IMR-90 (cell line): ENCODE measurements at places on chromosomes 7 and 10. TPM values are rescaled to one million over a fixed set of nuclear protein-coding genes. Genes with fewer than 3 reads are reported as not detected.

Gene GLI3
- 3.9 TPM in 2 replicates for polyA plus RNA-seq

Gene MMRN2
- polyA plus RNA-seq, result 1.0 and 1.6 TPM in 2 replicates

Gene CALCR
- polyA plus RNA-seq, result not detected in 2 replicates

Gene PCLO
- polyA plus RNA-seq, result under 0.01 and 0.05 TPM in 2 replicates

Gene AKR1C3
- polyA plus RNA-seq, result 0.22 and 0.51 TPM in 2 replicates

Gene SPDYE2B
- not detected in 2 replicates for polyA plus RNA-seq

Gene CNTNAP2
- not detected in 2 replicates for polyA plus RNA-seq

Gene ZCWPW1
- polyA plus RNA-seq, result 0.76 and 1.3 TPM in 2 replicates

Gene FAM241B
- 1.2 and 1.4 TPM in 2 replicates for polyA plus RNA-seq

Gene GNG11
- 10.1 and 10.5 TPM in 2 replicates for polyA plus RNA-seq

Gene KAT6B
- 8.1 and 8.8 TPM in 2 replicates for polyA plus RNA-seq

Gene PNLIPRP2
- polyA plus RNA-seq, result not detected in 2 replicates

Gene PVRIG
- not detected in 2 replicates for polyA plus RNA-seq

Gene FZD8
- 3.9 and 4.8 TPM in 2 replicates for polyA plus RNA-seq

Gene URGCP
- polyA plus RNA-seq, result 19.9 and 22.0 TPM in 2 replicates

Gene SPDYE2
- polyA plus RNA-seq, result not detected in 2 replicates

DNA sequence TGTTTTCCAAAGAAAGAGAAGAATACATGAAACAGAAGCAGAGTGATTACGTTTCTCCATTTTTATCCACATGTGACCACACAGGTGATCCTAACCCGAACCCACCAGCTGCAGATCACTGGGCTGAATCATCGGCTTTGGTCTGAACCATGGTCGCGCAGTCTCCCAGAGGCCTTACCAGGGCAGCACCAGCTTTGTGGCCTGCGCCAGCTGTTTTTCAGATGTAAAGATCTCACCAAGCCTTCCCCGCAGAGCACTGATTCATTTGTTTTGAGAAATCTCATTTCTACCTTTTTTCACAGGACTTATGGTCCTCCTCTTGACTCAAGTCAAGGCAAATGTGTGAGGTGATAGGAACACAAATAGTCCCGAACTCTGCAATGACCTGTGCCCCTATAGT lies 207.0 kb upstream of the PPP2R2D start:
- no peak for DNase-seq

GRCh38 chr7:141228482-141228881 lies 154.6 kb downstream of the TMEM178B start:
- no peak for DNase-seq

GRCh38 chr7:82258181-82258580 lies 185.4 kb downstream of the CACNA2D1 start:
- peak; percentile 10 for DNase-seq

- no peak for DNase-seq
Observed at GRCh38 chr7:91771394-91771793, 109.1 kb downstream of the MTERF1 start.

GRCh38 chr10:91032611-91033206 lies 111.8 kb upstream of the ANKRD1 start:
- DNase-seq, result peak; percentile 22

DNA sequence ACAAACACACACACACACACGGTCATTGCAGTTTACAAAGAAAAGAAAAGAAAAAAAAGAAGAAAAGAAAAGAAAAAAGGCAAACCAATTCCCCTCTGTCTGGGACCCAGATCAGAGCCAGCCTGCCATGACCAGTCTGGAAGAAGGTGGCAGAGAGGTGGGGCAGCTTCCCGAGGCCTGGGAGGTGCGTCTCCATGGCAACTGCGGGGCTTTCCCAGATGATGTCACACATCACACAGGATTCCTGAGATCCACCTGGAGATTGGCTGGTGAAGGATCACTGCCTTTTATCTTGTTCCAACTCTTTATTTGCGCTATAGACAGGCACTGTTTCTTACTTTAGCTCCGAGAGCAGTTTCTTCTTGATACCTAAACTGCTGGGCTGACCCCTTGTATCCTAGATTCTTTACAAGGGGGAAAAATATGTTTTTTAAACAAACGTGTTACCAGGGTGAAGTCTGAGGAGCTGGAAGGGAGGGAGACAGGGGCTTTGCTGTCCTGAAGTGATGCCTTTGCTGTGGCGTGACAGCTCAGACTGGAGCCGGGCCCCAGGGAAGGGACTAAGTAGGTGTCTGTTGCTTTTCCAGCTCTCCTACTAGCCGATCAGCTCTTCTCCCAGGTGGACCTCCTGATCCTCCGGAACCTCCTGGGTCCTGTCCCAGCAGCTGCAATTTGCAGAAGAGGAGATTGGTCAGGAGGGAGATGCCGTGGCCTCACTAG lies 298.5 kb downstream of the KLF6 start:
- DNase-seq, result peak; percentile 57

- DNase-seq, result no peak
Observed at GRCh38 chr7:351681-352480, 61.9 kb downstream of the FOXL3 start.

GRCh38 chr10:33117230-33117629 lies 159.2 kb upstream of the ITGB1 start:
- no peak for DNase-seq

GRCh38 chr7:12458520-12459131 lies 55.0 kb upstream of the VWDE start:
- peak; percentile 25 for DNase-seq

DNA sequence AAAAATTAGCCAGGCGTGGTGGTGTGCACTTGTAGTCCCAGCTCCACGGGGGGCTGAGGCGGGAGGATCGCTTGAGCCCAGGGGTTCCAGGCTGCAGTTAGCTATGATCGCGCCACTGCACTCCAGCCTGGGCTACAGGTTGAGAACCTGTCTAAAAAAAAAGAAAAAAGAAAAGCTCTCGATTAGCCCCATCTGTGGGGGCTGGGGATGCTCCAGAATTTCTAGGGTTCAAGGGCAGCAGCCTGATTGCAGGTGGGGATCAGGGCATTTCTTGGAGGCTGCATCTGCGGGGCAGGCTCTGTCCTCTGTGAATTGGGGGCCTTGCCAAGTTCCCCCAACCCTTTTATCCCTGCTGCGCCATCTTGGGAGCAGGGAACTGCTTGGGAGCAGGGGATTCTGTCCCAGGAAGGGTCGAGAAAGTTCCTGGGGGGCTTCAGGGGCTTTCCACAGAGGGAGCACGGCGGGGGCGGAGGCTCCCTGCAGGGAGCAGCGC lies 651 bp upstream of the ARPC1A start:
- DNase-seq, result no peak

GRCh38 chr10:131980321-131980720 lies 1.4 kb downstream of the BNIP3 start:
- no peak for DNase-seq

DNA sequence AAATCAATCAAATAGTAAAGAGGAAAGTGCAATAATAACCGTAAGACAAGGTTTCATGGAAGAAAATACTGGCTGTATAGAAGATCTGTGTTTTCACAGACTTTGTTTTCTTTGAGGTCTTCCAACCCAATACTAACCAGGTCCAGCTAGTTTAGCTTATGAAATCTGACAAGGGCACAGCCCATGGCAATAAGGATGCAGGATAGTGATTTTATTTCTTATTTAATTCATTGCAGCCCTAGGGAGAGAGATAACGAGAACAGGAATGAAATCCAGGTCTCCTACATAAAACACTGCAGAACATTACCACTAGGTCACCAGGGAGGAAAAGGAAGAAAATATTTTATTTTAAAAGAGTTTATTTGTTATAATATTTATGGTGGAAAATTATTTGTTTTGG lies 145.1 kb downstream of the DNAJC1 start:
- no peak for DNase-seq

GRCh38 chr10:98556061-98556460 lies 109.3 kb upstream of the HPS1 start:
- DNase-seq, result no peak

- no peak for DNase-seq
Observed at GRCh38 chr7:128884561-128885369, 22.1 kb downstream of the ATP6V1F start.

DNA sequence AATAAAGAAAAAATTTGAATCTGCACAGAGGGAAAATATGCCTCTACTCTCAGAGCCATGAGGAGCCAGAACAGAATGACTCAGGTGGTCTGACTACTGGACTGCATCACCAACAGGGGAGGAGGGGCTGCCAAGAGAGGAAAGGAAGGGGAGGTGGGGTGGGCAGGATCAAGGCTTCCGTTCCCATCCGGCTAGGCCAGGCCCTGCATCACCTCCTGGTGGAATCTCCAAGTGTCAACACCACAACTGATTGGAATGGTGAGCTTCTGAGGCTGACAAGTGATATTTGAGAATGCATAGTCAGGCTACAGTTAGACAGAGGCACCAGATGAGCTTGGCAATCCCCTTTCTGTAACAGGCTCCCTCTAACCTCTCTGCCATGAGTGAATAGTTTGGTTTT lies 10.4 kb upstream of the GPR26 start:
- DNase-seq, result no peak

DNA sequence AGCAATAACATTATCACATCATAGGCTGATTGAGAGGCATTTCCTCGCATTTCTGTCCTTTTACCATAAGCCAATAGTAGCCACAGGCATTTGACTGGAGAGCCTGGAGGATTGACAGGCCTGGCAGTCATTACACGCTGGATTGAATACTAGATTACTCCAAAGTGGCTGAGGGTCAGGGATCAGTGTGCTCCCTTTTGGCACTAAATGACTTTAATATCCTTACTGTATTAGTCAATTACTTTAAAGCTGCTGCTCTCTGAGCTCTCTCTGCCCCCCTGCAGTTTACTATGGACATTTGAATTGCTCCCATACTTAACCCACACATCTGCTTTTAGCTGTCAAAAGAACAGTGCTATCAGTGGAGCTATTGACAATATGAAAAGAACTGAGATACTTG lies 302.0 kb downstream of the TFEC start:
- no peak for DNase-seq

DNA sequence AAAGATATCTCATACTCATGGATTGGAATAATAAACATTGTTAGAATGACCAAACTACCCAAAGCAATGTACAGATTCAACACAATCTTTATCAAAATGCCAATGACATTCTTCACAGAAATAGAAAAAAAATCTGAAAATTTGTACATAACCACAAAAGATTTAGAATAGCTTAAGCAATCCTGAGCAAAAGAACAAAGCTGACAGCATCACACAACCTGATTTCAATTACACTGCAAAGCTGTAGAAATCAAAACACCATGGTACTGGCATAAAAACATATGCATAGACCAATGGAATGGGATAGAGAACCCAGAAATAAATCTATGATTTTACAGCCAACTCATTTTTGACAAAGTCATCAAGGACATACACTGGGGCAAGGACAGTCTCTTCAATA lies 130.0 kb upstream of the TMEM72 start:
- DNase-seq, result no peak

- peak; percentile 37 for DNase-seq
Observed at GRCh38 chr7:158815083-158815799, 14.1 kb downstream of the ESYT2 start.

DNA sequence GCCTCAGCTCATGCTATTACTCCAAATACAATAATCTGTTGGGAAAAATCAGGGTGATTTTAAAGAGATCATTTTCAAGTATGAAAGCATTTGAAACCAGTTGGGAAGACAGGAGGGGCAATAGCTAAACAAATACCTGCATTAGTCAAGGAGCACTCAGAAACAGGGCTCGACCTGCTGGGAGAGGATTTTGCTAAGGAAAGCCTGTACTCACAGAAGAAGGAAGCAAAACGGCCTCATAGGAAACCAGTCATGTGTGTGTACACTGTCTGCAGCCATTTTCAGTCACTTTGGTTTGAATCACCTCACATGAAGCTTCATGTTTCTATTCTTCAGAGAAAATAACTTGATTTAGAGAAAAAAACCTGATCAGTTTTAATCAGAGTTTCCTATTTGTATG lies 38.6 kb downstream of the FZD1 start:
- no peak for DNase-seq

GRCh38 chr10:29648114-29648982 lies 13.6 kb upstream of the SVIL start:
- peak; percentile 38 for DNase-seq

DNA sequence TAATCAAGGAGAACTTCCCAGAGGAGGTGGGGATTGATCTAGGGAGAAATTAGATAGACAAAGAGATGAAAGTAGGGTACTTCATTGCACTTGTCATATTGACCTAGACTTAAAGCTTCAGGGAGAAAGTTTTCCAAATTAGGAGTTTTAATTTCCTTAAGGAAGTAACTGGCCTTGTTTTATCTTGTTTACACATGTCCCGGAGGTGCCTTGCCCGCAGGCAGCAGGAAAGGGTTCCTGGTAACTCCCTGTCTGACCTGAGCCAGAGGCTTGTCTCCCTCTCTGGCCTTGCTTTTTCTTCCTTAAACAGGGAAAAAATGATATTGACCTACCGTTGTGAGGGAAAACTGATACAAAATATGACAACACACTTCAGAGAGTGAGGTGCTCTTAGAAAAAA lies 181.6 kb downstream of the EVX1 start:
- no peak for DNase-seq

DNA sequence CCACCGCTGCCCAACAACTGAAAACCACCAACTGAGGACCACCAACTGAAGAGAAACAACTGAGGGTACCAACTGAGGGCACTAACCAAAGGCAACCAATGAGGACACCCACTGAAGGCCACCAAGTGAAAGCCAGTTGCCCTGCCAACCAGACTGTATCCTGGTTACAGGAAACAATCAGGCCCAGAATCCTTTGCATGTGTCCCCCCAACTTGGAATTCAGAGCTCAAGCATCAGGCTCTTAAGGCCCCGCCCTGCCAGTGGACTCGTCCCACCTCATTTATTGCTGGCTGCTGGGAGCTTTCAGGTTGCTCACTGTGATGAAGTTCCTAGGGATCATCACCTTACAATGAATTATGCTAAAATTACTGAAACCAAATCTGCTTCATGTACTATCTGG lies 76.6 kb upstream of the ABI1 start:
- DNase-seq, result no peak

DNA sequence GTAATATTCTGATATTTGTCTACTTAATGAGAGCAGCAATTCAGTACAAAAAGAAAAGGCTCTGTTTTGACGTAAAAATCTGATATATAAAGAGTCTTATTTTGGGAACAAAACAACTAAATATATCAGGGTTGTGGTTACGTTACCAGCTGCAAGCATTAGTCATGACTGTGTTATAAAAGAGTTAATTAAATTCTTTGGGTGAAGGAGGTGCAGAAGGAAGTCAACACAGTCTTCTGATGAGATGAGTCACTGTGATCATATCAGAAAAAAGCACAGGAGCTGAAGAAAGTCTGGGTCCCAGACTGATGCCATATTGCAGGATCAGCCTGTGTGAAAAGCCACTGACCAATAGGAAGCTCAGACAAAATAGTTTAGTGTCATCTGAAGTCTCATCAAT lies 234.3 kb upstream of the TEX47 start:
- no peak for DNase-seq

DNA sequence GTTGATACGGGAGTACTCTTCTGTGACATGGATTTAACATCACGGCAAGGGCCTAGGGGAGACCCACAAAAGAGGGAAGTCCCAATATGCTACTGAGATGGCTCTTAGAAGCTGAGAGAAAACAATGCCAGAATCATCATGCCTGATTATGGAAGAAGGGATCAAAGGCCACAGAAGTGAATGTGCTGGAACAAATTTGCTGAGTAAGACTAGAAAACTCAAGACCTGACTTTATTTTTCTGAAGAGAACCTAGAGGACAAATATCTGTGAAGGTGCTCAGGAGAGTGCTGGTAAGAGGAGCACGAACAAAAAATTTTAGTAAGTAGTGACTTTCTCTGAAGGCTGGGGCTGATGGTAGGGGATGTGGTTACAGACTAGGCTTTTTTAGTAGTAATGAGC lies 277.0 kb downstream of the ZEB1 start:
- no peak for DNase-seq

GRCh38 chr10:53675177-53675576 lies 902.6 kb upstream of the MBL2 start:
- no peak for DNase-seq
